NCI-H1694 treated with DMSO at 0.1 percent for 48 hours (cell line): ENCODE measurements at places on chromosomes 5 and 9.

DNA sequence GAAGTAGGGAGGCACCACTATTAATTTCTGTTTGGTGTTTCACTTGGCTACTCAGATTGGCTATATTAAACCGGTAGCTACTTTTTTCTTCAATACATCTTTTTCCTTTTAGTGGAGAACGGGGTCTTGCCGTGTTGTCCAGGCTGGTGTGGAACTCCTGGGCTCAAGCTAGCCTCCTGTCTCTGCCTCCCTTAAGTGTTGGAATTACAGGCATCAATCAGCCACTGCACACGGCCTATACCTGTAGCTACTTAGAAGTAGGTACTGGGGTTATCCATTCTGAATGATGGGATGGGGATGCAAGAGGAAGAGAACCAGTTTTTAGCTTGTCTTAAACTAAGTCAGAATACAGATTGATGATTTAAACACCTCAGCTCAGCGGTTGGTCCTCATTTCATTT is 1.7 kb downstream of the UBE2D2 start:
- no peak for DNase-seq

GRCh38 chr9:136231478-136232297 is 13.9 kb downstream of the QSOX2 start:
- DNase-seq = no peak

DNA sequence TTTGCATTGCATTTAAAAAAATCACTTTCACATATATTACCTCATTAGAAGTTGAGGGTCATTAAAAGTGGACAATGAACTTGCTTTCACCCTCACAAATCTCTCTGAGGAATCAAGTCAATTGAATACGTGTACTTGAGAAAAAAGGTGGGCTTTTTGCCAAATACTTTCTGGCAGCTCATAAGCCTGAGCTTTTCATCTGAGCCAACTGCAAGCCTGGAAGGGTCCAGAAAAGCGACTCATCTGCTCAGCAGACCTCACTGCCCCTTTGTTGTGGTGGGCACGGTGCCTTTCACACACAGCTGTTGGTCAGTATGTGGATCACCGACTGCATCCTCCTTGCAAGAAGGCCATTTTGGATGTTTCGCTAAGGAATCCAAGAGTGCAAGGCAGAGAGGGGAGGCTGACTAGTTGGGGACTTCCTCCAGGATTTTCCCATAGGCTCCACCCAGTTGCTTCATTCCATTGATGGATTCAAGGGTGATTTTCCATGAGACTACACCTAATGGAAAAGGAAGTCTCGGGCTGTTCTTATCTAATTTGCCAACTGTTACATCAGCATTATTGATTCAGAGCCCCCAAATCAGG is 564.7 kb downstream of the PDE4D start:
- DNase-seq = no peak

GRCh38 chr9:20597862-20598261 is 24.4 kb downstream of the MLLT3 start:
- no peak for DNase-seq

- DNase-seq = no peak
Measured at GRCh38 chr9:126677188-126678084, 63.7 kb downstream of the LMX1B start.

GRCh38 chr9:130869250-130869649 is 27.4 kb downstream of the QRFP start:
- no peak for DNase-seq

GRCh38 chr5:142520885-142521284 is 165.0 kb downstream of the FGF1 start:
- no peak for DNase-seq
